Osteocyte (in vitro differentiated cells): ENCODE measurements at places on chromosomes 6 and 20.

GRCh38 chr6:42366999-42367352, 84.8 kb downstream of the TRERF1 start:
- DNase-seq: no peak

- no peak for DNase-seq
Observed at GRCh38 chr6:22024973-22025467, 271.8 kb downstream of the PRL start.

DNA sequence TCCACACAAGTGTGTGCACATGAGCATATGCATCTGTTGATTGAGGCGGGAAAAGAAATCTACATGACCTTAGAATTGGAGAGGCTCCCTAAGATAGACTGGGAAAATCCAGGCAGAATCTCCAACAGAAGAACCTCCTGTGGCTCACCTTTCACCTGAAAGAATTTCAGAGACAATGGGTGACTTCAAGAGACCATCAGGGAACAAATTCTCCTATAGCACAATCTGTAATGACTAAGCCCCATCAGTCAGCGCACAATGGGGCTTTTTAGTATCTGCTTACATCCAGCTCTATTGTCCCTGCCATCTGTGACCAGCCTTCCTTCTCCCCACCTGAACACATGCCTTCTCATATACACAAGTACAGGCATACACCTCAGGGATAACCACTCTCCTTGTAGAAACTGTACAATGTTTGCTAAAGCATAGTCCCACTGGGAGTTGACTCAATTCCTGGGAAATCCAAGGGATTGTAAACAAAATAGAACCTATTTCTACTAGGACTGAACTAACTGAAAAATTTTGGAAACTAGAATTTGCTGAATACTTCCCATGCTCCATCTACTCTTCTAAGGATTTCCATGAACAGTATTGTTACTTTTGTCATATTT, 150.8 kb upstream of the STXBP5 start:
- no peak for DNase-seq

GRCh38 chr20:19993958-19994669, 23.0 kb upstream of the NAA20 start:
- no peak for DNase-seq

DNA sequence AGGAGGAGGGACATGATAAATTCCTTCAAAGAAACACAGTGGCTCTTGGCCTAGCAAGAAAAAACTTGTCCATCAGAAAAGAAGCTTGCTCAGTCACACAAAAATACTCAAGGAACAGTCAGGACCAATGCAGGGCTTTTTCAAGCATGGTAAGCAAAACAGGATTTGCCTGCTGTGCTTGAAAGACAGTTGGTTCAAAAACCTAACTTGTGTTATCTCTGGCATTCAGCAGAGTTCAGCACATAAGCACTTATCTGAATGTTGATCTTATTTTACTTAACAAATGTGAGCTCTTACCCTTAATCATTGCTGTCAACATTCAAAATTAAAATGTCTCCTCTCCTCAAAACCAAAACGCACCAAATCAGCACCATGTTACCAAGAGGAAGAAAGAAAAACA, 38.3 kb downstream of the ATG5 start:
- DNase-seq: no peak

DNA sequence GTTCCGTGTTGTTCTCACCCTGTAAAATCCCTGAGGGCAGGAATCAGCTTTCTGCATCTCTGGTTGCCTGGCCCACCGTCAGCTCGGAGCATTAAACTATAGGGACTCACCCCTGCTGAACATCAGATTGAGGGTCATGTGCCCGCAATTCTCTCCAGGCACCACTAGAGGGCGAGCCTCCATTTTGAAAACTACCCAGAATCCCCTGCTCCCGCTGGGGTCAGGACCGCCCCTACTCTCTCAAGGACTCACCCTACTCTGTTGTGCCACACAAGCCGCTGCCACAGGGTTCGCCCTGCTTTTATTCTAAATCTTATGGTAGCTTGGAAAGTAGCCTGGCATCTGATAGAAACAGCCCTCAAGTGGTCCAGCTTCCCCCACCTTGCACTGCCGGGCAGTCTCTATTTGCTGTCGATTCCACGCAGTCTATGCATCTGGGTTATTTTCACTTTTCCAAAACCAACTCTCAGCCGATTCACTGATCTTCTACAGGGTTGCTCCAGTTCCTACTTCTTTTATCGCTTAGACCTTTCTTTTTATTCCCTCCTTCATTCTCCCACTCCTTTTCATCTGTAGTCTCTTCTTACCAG, 244.1 kb upstream of the QKI start:
- DNase-seq: peak; percentile 66

DNA sequence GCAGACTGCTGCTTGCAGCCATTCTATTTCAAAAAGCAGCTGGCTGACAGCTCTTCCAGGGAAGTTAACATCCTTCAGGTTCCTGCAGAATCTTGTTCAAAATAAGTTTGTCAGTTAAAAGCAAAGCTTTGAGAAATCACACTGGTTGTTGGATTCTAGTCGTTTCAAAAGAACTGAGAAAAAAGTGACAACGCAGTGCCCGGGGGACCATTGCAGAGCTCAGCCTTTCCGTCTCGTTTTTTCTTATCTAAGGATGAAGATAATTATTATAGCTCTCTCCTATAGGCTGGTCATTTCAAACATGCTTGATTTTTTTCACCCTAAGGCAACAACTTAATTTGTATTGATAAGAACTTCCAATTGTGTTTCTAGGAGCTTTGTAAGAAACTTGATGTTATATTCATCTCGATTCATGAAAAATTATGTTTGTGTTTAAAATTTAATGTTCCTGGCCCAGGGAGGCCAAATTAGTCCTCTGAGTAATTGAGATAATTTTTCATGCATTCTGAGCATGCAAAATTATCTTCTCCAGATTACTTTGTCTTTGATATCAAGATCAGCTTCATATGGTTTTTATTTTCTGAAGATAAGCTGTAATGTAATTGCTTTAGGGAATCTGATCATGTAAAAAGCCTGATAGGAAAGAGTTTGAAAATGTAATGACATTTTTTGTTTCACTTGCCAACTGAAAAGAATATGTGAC, 58.4 kb downstream of the SNAP25 start:
- no peak for DNase-seq

GRCh38 chr6:151005896-151006632, 140.6 kb downstream of the MTHFD1L start:
- DNase-seq: no peak

- DNase-seq: no peak
Observed at GRCh38 chr6:22295145-22295544, 1.7 kb downstream of the PRL start.

- no peak for DNase-seq
Observed at GRCh38 chr6:157751547-157752200, 71.4 kb upstream of the SNX9 start.

DNA sequence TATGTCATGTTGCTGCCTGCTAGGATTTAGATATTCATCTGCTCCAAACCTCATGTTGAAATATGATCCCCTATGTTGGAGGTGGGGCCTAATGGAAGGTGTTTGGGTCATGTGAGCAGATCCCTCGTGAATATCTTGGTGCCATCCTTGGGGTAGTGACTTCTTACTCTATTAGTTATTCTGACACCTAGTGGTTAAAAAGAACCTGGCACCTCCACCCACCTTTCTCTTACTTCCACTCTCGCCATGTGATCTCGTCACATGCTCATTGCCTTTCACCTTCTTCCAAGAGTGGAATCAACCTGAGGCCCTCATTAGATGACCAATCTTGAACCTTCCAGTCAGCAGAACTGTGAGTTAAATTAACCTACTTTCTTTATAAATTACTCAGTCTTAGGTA, 549.4 kb upstream of the SYNCRIP start:
- DNase-seq: no peak

GRCh38 chr6:96876886-96877545, 20.7 kb downstream of the NDUFAF4 start:
- no peak for DNase-seq

DNA sequence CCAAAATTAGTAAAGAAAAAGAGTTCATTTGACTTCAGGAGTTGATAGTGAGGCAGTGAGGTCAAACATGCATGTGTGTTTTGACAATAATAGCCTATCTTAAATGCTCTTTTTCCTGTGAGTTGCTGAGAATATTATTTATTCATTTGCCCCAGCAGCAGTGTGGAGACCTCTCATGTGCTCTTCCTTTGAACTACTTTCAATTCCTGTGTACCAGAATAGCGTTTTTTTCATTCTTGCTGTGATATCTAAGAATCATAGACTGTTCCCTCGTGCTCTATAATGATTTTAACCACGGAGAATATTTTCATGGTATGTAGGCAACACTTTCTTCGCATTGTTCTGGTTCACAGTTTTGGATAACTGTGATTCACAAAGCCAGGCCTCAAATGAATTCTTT, 5.2 kb downstream of the CDYL start:
- no peak for DNase-seq

GRCh38 chr6:3230900-3231246, 3.4 kb upstream of the TUBB2B start:
- DNase-seq: no peak

GRCh38 chr20:62994869-62995281, 11.9 kb downstream of the BHLHE23 start:
- DNase-seq: no peak

- DNase-seq: no peak
Observed at GRCh38 chr6:116966675-116967576, 89.9 kb downstream of the RFX6 start.

- no peak for DNase-seq
Observed at GRCh38 chr20:49397525-49397924, 84.9 kb downstream of the KCNB1 start.

GRCh38 chr20:35301426-35301825, 9.2 kb upstream of the FAM83C start:
- DNase-seq: no peak

DNA sequence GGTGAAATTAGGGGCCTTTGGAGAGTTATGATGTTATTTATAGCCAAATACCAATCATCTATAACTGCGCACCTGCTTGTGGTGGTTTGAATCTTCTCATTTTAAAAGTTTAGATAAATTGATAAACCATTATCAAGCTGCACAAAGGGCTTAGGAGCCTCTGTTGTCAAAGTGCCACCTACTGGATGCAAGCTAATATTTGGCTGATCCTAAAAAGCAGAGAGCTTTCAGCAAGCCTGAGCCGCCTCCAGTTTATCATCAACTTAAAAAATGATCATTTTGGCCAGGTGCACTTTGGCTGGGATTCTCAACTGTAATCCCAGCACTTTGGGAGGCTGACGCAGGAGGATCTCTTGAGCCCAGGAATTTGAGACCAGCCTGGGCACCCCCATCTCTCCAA, 58.5 kb upstream of the ATXN1 start:
- DNase-seq: no peak

DNA sequence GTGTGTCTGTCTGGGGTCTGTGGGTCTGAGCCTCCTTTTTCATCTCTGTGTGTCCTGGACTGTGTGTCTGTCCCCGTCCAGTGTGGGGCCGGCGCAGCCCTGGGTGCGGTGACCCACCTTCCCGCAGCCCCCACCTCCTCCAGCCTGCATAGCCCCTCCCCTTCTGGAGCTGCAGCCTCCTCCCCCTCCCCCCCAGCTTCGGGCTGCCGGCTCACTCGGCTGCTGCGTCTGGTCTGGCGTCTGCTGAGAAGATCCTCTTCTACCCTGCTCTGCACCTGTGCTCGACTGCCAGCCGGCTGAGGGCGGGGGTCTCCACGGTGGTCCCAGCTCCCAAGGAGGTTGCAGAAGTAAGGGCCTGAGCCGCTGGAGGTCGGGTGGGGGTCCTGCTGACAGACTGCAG, 7.6 kb upstream of the LKAAEAR1 start:
- DNase-seq: no peak

GRCh38 chr6:18692929-18693685, 306.0 kb downstream of the RNF144B start:
- no peak for DNase-seq

- DNase-seq: no peak
Observed at GRCh38 chr6:99219788-99220187, 129.7 kb downstream of the FAXC start.

GRCh38 chr6:33417128-33417902, 592 bp downstream of the CUTA start:
- DNase-seq: no peak

DNA sequence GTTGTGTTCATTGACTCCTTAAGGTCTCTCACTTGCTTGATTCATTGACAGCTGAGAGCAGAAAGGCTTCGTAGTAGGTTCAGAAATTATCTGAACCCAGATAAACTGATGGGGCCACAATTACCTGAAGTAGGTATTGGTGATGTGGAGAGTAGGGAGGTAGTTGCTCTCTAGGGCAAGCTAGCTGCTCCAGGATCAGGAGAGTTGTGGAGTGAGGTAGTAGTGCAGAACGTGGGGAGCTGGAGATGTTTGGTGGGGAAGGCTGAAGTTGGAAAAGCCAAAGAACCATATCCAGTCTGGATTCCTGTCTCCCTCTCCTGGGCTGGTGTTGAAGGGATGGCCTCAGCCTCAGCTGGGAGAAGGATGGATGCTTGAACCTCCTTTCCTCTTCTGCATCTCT, 15.9 kb downstream of the TJAP1 start:
- DNase-seq: no peak

- DNase-seq: no peak
Observed at GRCh38 chr20:32798046-32798981, 21.4 kb upstream of the MAPRE1 start.

- no peak for DNase-seq
Observed at GRCh38 chr20:49612127-49612738, 44.3 kb upstream of the PTGIS start.

DNA sequence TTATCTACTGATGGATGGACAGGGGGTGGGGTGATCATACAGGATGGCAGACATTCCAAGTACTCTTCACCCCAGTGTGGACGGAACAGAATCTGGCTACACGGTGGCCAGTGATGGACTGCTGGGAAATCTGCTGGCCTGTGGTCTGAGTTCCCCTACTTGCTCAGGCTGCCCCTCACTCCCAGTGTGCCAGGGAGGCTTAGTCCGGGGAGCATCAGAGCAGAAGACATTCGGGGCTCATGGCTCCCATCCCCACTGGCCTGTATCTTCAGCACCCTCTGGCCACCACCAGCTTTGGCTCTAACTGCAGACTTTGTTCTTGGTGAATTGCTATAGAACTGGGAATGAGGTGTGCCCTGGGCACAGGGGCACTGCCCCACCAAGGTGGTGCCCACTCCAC, 15.3 kb downstream of the TLDC2 start:
- DNase-seq: no peak

DNA sequence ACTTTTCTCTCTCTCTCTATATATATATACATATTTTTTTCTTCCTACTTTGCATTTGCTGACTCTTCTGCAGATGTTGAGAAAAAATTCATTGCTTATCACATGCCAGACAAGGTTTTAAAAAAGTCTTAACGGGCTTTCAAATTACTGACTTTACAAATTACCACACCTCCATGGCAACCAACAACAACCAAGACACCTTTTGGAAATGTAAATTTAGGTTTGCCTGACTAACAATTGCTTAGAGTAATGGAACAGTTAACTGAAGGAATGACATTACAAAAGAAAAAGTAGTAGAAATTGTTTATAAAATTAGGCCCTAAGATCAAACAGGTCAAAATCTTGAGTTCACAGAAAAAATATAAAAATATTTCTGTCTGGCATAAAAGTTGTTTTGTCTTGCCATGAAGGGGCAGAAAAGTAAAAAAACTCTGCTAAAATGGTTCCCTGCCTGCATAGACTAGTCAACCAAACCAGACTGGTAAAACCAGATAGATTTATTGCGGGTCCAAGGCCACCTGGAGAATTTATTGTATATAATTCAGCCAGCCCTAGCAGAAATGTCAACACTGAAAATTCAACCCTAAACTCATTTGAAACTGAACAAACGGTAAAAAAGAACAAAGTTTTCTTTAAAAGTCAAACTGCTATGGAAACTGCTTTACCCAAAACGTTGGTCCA, 92.8 kb upstream of the FRMD1 start:
- DNase-seq: no peak
